Naive thymus-derived CD8-positive, alpha-beta T cell (primary cell): ENCODE measurements at places on chromosomes 6 and 20.

- no peak for DNase-seq
Observed at GRCh38 chr6:8181160-8181881, 79.0 kb upstream of the EEF1E1 start.

DNA sequence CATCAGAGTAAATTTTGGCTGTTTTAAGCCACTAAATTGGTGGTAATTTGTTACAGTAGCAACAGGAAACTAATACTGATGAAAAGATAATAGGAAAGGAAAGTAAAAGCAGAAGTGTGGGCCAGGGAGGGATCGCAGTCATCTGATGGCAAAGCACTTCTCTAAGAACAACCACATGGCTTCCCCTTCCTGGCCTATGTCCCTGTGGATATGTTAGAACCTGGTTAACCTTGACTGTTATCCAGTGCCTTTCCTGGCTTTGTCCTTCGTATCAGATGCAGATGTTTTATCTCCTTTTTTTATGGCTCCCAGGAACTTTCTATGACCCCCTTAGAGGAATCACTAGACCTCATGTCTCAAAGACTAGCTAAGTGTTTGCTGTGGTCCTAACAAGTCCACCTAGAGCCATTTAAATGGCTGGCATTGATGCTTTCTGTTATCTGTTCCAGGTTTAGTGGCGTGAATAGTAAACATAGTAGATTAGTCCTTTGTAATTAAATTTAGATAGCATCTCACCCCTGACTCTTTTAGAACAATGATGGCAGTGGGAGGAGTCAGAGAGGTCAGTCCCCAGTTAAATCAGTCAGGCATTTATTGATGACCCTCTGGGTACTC is 79.2 kb upstream of the PHACTR2 start:
- DNase-seq = no peak

DNA sequence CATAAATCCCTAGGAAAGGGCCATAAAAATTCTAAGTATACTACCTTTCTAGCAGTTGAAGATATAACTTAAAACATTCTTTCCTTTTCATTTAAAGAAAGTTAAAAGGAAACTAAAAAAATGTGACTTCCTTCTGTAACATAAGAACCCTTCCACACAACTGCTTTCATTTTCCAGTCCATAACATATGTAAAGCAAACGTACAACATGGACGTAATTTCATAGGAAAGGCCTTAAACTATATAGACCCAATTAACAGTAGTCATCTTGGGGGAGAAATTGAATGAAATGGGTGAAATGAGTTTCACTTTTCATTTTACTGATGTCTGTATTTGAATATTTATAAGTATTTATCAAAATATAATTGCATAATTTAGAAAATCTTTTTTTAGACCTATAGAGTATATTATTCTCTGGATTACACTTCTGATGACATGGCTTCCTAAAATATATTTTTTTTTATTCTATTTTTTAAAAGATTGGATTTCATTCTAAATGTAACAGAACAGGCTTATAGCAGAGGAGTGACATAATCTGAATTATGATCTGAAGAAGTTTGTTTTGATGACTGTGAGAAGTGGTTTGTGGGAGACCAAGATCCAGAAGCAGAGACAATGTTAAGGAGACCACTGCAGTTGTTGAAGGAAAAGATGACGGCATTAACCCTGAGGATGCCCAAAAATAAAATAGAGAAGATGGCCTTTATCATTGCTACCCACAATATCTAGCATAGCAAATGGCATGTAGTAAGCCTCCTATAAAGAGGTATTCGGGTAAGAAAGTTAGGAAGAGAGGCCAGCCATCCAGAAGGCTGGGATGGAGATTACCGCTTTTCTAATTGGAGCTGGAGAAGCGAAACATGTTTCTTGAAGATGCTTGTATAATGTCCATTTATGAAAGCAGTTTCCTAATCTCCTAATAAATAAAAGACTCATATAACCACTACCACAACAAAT is 260.4 kb downstream of the PTPRK start:
- DNase-seq = no peak

GRCh38 chr6:40816601-40817000 is 222.4 kb downstream of the UNC5CL start:
- no peak for DNase-seq

- no peak for DNase-seq
Observed at GRCh38 chr20:57714409-57715267, 4.8 kb upstream of the PMEPA1 start.

DNA sequence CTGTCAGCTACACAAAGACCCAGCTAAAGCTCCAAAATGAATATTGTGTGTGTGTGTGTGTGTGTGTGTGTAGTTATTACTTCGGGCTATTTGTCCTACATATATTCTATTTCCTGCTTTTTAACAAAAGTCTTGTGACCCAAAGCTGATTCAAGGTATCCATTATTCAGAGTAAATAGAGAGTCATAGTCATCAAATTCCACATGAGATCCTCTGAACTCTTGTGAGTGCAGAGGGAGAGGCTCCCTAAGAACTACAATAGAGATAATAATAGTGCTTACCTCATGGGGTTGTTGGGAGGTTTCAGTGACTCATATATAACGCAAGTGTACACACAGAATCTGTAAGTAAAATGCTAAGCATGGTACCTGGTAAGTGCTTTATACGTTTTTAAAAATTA is 95.6 kb upstream of the SHLD1 start:
- DNase-seq = no peak

DNA sequence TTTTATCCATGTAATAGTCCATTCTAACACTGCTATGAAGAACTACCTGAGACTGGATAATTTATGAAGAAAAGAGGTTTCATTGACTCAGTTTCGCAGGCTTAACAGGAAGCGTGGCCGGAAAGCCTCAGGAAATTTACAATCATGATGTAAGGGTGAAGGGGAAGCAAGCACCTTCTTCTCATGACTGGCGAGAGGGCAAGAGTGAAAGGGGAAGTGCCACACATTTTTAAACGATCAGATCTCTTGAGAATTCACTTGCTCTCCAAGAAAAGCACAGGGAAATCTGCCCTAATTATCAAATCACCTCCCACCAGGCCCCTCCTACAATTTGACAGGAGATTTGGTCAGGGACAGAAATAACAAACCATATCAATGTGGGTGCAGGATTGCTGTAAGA is 859.7 kb downstream of the EPHA7 start:
- DNase-seq = no peak

DNA sequence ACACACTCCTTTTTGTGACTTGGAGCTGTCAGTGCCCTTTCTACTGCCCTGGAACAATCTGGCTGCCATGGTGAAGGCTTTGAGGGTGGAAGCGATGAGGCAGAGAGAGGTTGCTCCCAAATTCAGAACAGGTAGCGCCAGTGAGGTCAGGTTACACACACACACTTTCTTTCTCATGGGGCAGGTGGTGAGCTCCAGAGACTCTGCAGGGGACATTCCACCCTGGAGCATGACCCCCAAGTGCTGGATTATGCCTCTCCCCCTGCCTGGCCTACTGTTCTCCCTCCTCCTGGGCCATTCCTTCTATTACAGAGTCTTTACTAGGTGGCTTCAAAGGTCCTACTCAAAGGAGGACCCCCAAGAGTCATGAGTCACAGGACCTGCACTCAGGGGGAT is 98.0 kb downstream of the EYA2 start:
- DNase-seq = no peak

DNA sequence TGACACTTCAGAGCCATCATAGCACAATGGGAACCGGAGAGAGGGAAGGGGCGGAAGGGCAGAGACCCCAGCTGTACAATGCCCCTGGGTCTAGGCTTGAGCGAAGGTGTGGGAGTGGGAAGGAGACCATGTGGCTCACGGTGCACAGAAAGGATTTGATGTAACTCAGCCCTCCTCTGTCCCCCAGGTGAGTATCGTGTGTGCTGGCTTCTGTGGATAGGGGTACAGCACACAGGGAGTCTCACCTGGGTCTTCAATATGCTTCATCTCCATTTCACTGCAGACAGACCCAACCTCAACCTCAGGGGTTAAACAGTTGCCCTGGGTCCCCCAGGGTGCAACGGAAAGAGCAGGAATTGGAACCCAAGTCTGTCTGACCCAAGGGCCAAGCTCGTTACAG is 122.2 kb downstream of the CDH26 start:
- DNase-seq = no peak

- no peak for DNase-seq
Observed at GRCh38 chr6:150087336-150087735, 18.4 kb upstream of the ULBP3 start.

DNA sequence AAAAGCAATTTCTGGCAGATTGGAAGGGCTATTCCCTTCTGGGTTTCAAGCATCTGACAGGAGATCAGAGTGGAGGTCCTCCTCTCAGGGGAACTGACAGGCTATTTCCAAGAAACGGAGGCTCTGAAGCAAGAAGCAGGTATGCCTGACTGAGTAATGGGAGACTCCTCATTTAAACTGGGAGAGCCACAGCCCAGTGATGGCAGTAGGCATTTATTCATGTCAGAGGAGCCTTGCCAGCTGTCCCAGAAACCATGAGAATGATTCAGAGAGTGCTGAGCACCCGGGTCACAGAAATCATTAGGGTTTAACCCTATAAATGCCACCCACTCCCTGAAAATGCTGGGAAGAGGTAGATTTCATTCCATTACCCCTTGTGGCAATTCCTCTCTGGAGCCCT is 247.5 kb upstream of the RNF217 start:
- DNase-seq = no peak

DNA sequence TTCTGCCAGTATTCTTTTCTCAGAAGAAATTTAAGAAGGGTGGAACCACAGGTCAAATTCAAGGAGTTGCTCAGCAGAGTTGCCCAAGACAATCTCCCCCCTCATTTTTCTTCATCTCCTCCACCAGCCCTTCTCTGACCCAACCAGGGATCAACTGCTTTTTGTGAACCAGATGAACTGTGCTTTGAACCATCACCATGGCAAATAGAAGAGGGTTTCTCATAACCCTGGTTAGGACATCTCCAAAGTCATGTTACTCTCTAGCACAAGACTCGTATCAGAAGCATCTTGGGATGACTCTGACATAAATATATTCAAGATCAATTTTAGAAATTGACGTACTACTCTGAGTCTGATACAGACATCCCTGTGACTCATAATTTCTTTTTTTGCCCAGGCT is 130.7 kb downstream of the ALDH8A1 start:
- DNase-seq = no peak

DNA sequence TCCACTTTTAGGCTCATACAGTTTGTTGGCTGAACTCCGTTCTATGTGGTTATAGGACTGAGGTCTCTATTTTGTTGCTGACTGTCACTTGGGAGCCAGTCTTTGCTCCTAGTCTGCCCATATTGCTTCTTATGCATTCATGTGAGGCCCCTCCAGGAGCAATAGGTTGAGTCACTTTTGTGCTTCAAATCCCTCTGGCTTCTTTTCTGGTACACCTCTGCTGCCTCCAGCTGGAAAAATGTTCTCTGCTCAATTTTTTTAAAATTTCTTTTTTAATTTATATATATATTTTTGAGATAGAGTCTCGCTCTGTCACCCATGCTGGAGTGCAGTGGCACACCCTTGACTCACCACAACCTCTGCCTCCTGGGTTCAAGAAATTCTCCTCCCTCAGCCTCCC is 42.7 kb upstream of the NOX3 start:
- DNase-seq = no peak

- no peak for DNase-seq
Observed at GRCh38 chr6:48068278-48069251, 42.4 kb downstream of the PTCHD4 start.

DNA sequence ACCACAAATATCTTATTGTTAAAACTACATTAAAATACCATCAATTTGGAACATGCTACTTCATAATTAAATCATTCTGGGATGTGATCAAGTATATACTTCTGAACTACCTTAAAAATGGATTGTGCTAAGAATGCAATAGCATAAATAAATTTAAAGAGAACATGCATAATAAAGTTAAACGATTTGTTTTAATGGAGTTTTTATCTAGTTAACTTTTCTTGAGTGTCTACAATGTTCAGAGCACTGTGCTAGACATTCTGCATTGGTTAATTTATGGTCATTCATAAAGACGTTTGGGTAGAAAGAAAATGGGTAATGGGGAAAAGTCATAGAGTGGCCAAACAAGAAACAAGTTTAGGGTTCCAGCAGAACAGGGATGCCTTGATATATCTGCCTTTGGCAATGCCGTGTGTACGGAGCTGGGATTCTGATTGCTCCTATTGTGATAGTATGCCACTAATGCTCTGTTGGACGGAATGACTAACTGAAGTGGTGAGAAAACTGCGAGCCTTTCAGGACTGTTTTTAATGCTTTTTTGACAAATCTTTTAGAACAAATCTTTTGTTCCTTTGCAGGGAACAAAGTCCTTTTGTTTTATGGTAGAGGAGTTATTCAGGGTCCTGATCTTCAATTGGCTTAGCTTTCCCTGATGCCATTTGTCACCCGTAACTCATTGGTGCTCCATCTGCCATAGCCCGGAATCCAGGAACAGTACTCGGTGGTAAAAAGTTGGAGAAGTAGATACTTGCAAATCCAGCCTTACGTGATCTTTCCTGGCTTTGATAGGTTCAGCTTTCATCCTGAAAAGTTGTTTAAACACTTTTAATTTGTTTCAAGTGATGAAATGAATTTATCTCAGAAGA is 162.6 kb downstream of the BCKDHB start:
- DNase-seq = no peak

DNA sequence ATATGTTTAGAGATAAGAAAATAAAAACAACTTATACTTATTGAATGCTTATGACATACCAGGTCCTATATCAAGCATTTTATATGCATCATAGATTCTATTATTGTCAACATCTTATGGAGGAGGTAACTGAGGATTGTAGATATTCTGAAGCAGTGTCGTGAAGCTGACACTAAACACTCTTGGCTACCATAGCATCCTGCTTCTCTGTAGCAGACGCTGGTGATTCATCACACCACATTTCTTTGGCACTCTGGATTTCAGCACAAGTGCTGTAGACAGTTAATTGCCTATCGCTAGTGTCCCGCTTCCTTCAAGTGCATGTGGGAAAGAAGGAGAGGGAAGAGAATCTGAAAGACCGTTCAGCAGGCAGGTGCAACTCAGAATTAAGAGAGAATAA is 317.1 kb downstream of the PLCB1 start:
- DNase-seq = no peak

DNA sequence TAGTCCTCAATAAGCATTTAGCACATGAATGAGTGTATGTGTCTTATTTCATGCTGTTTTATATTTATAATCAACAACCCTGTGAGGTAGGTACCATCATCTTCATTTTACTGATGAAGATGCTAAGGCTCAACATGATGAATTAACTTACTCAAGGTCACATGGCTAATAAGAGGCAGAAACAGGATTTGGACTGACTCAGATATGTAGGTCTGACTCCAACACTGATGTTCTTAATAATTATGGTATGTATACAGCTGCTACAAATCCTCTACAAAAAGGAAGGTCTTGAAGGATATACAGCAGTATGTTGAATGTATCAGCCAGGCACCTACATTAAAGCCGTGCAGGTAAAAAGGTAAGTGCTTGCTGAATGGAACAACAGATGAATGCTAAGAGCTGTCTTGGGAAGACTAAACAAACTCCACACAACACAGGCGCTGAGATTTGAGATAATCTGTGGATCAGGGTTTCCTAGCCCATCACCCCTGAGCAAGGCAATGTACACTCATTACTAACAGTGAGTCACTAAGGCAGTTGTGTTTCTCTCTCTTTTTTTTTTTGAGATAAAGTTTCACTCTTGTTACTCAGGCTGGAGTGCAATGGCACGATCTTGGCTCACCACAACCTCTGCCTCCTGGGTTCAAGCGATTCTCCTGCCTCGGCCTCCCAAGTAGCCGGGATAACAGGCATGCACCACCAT is 31.9 kb downstream of the TTI1 start:
- DNase-seq = no peak

GRCh38 chr6:107202876-107203468 is 87.7 kb upstream of the BEND3 start:
- DNase-seq = no peak

- DNase-seq = no peak
Observed at GRCh38 chr6:150183105-150183504, 40.3 kb downstream of the PPP1R14C start.

GRCh38 chr6:98384334-98384733 is 450.0 kb upstream of the POU3F2 start:
- no peak for DNase-seq
